Left lung (tissue), 14 donors: ENCODE measurements at places on chromosomes 16 and 17.

- DNase-seq, result no peak
Observed at GRCh38 chr17:3528403-3528851, 29.2 kb downstream of the TRPV3 start.

GRCh38 chr16:1168837-1169236 is 15.9 kb downstream of the CACNA1H start:
- no peak for DNase-seq

DNA sequence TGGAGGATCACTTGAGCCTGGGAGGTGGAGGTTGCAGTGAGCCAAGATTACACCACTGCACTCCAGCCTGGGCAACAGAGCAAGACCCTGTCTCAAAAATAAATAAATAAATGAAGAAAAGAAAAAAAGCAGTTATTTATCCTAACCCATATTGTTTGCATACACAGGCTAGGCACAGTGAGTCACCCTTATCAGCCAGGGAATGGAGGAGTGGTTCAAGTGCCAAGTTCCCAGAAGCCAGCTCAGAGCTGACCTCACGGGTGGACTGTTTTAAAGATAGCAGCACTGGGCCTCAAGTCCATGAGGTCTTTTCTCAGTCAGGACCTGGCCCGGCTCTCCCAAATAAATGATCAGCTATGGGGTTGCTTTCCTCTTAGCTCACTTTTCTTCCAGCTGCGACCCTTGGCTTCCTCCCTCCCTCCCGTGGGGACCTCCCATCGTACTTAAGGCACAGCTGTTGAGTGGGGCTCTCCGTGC is 22.6 kb upstream of the MGAT5B start:
- no peak for DNase-seq

- DNase-seq, result no peak
Observed at GRCh38 chr16:29141586-29142324, 156.9 kb downstream of the LAT start.

DNA sequence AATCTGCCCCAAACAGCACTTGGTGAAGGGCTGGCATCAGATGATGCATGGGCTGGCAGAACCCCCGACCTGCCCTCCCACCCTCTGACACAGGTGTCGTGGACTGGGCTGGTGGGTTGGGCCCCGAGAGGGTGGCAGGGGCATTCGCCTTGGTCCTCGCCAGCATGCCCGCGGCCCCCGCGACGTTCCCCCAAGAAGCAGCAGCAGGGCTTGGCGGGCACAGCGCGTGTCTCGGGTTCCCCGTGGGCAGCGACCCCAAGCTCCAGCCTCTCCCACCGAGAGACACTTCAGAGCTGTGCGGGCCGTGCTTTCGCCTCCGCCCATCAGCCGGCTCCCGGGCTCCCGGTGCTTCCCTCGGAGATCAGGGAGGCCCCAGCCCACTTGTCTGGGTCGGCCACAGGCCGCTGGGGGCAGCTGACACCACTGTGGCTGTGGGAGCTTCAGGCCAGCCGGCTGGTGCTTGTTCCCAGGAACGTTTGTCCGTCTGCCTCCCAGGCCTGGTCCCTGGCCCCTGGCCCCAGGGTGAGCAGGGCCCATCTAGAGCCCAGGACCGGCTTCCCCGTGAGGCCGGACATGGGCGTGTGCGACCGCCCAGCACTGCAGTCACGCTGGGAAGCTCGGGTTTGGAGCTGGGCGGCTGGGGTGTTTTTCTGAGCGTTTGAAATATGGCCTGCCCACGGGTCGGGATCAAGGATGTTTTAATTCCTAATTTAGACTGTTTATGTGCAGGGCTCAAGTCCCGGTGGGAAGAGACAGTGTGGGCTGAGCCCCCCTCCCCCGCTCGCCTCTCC is 16.6 kb downstream of the CACNA1H start:
- no peak for DNase-seq

DNA sequence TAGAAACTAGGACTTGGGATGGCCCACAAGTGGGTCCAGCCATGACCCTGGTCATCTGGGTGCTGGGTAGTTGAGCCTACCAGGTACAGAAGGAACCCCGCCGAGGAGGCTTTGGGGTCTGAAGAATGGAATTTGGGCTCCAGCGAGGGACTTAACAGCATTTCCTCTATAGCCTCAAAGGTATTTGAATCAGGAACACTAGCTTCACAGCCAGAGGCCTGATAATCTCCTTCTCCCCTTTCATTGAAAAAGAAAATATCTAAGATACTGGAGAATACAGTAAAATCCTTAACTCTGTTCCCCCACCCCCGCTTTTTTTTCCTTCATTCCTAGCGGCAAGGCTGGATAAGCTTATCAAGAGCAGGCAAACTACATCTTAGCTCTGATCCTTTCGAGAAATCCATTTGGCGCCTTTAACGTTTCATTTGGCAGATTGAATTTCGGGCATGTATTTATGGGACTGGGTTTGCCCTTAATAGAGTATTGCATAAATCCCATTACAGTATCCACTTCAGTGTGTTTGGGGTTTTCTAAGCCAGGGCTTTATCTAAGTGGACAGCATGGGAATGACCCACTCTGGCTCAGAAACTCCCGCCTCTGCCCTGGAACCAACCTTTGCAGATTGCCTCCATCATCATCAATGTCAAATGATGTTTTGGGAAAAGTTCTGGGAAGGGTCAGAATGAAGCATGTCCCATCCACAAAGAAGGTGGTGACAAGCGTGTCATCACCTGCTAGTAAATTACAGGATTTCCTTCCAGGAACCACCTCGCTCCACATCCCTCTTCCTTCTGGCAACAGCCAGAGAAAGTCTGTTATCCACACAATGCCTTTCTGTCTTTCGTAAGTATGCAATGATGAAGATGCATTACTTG is 36.9 kb downstream of the XYLT1 start:
- DNase-seq, result no peak

DNA sequence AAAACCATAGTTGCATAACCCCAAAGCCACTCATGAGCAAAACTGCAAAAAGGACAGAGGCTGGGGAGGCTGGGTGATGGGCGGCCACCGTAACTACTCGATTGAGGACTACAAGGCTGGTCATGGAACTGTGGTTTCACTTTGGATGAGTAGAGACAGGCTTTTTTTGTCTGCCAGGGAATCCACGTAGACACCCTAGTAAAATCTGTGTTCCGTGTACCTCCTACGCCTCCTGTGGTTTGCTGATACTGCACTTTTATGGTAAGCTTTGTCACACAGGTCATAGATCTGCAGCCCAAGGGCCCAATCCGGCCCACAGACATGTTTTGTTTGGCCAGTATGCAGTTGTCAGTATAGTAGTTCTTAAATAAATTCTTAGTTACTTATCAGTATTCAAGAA is 2.2 kb upstream of the TLCD3B start:
- no peak for DNase-seq

GRCh38 chr17:5536866-5537650 is 47.3 kb downstream of the NLRP1 start:
- no peak for DNase-seq

GRCh38 chr17:45092911-45093430 is 31.9 kb downstream of the NMT1 start:
- no peak for DNase-seq

GRCh38 chr16:14961405-14962186 is 13.2 kb upstream of the PDXDC1 start:
- DNase-seq, result no peak

DNA sequence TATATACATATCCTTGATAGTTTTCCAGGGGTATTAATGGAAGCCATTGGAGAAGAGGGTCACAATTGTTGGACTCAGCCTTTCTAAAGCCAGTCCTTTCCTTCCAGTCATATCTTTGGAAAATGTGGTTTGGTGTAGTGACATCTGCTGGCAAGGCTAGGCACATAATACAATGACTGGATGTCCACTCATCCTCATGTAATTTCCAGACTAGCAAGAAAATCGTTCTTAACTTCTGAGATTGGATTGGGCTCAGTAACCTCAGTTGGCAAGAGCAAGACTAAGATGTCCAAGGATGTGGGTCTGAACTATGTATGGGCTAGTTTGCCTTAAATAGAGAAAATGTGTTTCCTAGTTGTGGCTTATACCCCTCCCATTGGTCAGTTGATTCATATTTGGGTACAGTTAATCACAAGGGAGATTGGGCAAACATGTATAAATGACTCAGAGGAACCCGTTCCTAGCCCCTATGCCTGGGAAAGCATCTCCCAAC is 8.7 kb upstream of the KAT7 start:
- DNase-seq, result peak; percentile 71

DNA sequence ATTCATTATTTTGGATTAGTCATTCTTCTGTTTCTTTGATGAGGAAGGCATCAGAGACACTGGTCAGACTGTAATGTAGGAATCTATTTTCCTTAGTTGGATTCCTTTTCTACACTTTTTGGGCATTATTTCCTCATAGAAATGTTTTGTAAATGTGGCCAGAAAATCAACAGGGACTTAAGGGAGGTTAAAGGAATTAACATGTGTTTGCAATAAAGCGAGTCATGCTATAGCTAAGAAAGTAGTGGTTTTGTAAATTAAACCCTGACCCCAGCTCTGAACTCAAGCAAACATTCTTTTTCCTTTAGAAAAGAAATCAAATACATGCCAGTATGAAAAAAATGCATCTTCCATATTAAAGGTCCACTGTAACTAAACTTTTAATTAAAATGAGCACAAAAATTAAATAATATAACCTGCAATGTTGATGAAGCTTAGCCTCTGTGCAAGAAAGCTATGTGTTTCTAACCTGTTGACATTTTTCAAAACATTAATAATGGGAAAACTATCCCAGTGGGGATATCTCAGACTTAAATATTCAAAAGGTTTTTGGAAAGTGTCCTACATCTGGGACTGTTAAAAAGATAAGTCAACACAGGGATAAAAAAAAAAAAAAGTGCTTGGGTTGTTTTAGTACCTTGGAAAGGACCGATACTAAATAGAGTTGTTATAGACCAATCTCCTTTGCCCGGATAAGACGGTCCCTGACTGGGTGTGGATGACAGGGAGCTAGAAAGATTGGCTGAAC is 428.0 kb downstream of the CA10 start:
- DNase-seq, result no peak

GRCh38 chr16:66171578-66171977 is 194.9 kb upstream of the CDH5 start:
- DNase-seq, result no peak

DNA sequence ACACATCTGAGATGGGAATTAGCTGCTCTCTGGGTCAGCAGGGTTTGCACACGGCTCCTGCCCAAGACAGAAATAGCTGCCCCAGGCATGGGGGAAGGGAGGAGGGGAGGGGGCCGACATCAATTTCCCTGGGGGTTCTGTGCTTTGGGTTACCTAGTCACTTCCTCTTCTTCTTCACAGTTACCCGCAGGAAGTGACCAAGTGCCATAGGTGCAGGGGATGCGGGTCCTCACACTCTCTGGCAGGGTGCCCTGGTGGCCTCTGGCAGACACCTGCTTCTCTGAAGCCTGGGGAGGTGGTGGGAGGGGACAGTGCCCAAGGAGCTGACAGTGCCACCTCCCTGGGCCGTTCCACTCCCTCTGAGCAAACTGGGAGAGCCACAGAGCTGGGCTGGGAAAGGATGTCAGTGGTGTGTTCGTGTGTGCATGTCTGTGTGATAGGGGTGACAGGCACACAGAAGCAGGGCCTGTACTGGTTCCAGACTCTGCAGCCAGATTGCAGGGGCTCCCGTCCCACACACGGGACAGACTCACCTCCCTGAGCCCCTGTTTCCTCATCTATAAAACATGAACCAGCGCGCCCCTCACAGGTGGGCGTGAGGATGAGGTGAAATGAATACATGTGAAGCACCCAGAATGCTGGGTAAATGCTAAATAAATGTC is 18.2 kb downstream of the SCN4A start:
- no peak for DNase-seq

- no peak for DNase-seq
Observed at GRCh38 chr16:85500220-85500619, 112.9 kb upstream of the GSE1 start.

GRCh38 chr16:1639282-1639681 is 27.1 kb downstream of the CRAMP1 start:
- no peak for DNase-seq

DNA sequence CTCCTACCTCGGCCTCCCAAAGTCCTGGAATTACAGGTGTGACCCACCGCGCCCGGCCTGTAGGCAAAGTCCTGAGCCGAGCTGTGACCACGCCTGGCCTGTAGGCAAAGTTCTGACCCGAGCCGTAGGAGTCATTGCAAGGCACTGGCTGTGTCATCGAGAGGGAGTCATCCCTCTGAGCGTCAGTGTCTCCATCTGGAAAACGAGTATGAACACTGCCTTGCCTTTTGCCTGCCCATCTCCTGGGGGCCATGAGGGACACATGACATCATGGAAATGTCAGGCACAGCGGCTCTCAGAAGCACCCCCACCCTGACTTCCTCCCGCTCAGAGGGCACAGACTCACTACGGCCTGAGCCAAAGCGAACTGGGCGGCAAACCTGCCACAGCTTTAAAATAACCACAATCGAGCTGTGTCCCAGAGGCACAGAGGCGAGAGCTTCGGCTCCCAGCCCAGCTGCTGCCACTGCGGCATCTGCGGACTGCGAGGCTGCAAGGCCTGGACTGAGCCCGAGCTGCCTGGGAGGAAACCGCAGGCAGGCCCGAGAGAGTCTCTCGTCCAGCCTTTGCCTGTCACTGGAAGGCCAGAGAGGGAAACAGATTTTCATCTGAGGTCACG is 50.8 kb downstream of the RPH3AL start:
- no peak for DNase-seq

GRCh38 chr17:64355536-64356303 is 34.9 kb downstream of the PECAM1 start:
- no peak for DNase-seq

DNA sequence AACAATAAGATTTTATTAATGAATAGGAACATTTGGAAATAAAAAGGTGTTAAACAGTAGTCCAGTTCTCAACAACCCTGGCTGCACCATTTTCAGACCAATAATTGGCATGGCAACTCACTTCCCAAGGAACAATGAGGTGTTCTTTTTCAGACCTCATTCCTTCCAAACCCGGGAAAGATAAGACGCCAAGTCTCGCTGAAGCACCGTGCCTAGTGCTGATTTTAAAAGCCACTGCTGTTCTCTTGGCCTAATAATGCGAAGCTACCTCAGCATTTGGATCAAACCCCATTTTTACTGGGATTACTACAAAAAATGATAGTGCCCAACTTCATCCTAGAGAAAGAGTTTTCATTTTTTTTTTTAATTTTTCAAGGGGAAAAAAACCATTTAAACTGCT is 75.2 kb upstream of the NOL11 start:
- DNase-seq, result no peak

GRCh38 chr17:57869617-57870282 is 19.9 kb upstream of the MRPS23 start:
- no peak for DNase-seq

DNA sequence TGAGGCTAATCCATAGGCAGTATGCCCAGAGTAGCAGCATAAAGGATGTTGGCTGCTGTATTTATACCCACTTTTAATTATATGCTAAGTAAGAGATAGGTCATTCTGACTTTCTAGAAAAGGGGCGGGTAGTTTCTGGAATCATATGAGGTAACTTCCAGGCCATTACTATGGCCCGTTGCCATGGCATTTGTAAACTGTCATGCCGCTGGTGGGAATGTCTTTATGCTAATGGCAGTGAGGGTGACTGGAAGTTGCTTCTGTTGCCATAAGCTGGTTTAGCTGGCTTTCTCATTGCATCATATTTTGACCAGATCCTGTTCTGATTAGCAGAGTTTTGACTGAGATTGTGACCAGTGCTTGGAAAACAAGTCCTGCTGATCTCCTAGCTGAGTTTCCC is 929.6 kb upstream of the CDH8 start:
- no peak for DNase-seq

GRCh38 chr17:3271072-3271848 is 26.9 kb downstream of the OR3A1 start:
- DNase-seq, result no peak
